ENCODE measurements at places on chromosomes 12 and 14.

DNA sequence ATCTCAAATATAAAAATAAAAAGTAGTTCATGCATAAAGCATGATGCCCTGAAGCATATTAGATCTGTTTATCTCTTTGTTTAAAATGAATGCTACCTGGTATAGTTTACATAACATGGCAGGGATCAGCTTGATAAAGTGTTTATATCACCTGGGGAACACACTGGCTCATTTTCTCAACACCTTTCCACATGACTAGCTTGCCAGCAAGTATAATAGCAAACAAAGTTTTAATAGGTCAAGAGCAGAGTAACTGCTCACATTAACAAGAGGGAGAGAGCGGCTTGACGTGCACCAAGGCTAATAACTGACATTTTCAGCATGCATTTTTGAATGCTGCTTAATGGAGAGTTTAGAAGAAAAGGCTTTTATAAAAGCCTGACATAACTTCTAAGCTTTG lies 246.4 kb downstream of the EGLN3 start:
- no peak for DNase-seq

GRCh38 chr12:122563361-122563760 lies 36.3 kb downstream of the KNTC1 start:
- no peak for DNase-seq

- DNase-seq, result peak; percentile 84
Observed at GRCh38 chr12:47837190-47838171, 17.8 kb upstream of the HDAC7 start.

- DNase-seq, result no peak
Observed at GRCh38 chr14:51020024-51020710, 74.7 kb downstream of the TRIM9 start.

DNA sequence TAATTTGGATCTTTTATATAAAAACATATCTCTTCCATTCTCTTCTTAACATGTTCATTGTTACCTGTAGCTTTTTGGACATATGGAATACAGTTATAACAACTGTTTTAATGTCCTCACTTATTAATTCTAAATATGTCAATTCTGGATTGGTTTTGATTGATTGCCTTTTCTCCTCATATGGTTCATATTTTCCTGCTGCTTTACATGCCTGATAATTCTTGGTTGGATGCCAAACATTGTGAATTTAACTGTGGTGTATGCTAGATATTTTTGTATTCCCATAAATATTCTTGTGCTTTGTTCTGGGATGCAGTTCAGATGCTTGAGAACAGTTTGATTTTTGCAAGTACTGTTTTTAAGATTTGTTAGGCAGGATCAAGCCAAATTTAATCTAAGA lies 10.8 kb downstream of the C14orf132 start:
- DNase-seq, result no peak

DNA sequence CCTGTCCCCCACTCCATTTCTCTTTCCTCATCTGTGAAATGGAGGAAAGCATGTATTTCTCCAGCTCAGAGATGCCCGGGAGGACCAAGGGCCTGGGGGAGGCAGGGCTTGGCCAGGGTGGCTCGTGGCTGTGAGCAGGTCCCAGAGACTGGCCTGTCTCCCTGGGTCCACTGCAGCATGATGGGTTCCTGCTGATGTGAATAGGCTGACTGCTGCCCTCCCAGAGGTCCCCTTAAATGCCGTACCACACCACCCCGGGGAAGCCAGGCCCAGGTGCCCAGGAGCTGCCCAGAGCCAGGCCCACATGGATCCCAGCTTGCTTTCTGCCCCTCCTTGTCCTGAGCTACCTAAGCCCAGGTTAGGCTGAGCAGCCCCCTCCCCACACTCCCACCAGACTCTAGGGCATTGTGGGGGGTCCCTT lies 158.2 kb upstream of the C14orf180 start:
- DNase-seq, result no peak

DNA sequence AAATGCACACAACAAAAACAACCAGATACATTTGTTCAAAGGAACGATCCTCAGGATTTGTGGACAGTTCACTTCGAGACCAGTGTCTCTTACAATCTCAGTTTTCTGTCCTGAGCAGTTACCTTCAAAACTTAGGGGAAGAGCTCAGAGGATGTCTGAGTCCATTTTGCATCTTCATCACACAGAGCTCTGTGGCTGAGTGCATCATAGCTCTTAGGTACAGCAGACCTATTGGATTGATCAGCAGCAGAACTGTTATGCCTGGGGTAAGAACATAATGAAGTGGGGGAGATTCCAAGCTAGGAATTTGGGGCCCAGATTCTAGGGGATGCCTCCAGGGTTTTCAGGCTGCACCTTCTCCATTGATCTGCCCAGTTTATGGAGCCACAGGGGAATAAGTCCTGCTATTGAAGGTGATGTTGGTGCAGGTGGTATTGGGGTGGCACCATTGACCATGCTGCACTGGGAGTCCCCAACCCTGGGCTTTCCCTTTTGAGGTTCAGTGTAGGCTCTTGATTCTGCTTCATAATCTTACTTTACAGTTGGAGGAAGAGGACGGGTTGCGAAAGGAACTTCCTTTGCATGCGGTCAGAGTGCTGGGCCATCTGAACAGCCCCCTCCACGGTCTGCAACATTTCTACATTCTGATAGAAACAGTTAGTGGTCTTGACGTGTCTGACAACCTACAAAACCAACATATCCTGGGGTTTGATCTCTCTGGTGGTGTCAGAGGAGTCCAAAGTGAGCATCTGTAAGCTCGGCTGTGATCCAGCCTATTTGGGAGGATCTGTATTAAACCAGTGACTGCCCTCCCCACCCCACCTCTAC lies 112.8 kb downstream of the CHST11 start:
- peak; percentile 20 for DNase-seq

- DNase-seq, result no peak
Observed at GRCh38 chr12:47774663-47775062, 1.6 kb downstream of the SLC48A1 start.

DNA sequence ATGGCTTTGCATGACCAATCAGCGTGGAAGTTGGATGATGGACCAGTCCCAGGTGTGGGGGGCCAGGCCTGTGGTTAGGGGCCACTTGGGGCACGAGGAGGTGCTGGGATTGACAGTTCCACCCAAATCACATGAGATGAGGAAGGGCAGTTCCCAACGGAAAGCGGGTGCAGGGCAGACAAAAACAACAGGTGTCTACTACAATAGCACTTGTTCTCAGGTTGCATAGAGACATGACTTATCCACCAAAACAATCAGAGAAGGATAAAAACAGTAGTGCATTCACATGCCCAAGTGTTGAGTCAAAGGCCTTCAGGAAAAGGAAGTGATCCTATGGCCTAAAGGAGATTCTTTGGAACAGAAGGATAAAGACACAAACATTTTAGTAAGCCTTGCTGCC lies 14.6 kb upstream of the EIF2B2 start:
- DNase-seq, result no peak

DNA sequence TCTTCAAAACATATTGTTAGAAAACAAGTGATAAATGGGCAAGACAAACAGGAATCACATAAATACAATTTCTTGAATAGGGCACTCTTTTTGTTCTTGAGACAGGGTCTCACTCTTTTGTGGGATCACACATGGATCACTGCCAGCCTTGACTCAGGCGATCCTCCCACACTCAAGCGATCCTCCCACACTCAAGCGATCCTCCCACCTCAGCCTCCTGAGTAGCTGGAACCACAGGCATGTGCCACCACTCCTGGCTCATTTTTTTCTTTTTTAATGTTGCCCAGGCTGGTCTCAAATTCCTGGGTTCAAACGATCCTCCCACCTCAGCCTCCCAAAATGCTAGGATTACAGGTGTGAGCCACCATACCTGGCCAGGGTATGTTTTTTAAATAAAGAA lies 57.4 kb downstream of the ATP2B1 start:
- no peak for DNase-seq

DNA sequence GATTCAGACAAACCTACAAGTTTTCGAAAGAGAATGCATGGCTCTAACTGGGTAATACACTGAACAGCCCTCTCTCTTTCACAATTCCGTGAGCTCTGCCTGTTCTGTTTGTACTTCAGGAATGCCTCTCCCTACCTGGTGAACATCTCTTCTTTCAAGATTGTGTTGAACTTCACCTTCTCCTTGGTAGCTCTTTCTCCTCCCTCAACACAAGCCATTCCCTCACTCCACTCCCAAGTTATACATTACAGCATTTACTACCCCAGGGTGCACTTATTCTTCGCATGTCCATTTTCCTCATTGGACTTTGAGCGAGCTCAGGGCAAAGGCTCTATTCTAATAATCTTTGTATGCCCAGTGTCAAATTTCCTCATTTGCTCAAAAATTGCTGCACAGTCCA lies 28.3 kb downstream of the NRDE2 start:
- no peak for DNase-seq

DNA sequence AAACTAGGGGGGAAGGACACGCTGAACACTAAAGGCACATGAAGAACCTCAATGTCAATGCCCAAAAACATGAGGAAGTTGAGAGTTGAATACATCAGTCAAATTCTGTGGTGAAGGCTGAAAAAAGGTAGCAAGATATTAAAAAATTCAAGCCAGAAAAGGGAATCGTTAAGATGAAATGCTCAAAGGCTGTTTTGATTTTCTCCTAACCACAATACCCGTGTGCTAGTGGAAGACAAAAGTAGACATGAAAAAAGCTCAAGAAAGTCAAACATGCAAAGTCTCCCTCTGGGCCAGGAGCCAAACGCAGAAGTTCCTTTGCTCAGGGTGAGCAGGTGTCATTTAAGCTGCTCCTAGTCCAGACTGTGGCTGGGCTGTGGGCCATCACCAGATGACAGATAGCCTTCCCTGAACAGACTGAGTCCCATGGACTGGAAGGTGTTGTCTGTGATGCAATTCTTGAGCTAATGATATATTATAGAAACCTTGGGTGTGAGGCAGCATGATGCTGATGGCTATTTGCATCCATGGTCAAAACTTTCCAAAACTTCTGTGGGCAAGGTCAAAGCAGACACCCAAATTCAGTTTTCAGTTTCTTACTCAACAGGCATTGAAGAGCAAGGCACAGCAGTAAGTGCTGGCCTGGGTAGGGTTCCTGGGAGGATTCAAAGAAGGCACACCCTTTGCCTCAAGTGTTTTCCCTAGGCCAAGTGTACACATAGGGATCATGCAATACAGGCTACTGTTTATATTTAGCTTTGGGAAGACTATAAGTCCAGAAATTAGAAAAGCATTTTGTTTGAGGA lies 81.6 kb downstream of the MYRFL start:
- no peak for DNase-seq

GRCh38 chr12:82359115-82359478 lies 768 bp downstream of the METTL25 start:
- no peak for DNase-seq

DNA sequence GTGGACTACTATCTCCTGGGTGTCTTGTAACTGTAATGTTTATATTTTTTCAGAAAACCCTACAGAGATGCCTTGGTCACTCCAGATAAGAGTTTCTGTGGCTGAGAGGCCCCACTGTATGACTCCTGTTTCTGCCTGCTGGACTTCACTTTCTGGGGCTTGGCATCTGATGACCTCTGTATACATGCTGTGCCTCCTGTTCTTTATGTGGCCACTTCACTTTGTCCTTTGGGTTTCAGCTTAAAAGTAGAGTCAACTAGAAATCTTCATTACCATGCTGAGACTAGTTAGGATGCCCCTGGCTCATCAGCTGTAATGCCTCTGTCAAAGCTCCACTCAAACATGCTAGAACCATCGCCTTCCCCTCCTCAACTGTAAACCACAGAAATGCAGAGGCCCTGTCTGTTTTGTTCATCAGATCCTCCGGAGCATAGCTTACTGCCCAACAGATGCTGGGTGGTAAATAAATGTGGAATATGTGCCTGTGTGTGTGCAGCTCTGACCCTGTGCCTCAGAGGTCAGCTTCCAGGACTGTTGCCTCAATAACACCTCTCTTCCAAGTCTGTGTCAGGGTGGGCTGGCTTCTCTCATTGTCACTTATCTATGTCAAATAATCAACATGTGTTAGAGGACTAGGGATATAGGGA lies 25.5 kb downstream of the ZNF664 start:
- DNase-seq, result no peak

DNA sequence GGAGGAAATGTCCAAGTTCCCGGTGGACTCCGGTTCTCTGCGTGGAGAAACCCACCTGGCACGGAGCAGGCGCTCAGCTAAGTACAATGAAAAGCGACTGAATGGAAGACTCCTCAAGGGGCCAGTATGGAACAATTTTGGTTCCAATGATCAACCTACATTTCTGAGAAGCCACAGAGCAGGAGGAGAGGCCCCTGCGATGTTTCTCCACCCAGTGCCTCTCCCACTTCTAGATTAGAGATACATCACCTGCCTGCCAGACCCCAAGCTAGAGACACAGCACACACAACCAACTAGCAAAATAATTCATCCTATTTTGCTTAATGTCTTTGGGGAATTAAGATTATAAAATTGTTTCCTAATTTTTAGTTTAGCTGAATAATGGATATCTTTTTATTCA lies 38.8 kb downstream of the ATG14 start:
- no peak for DNase-seq

DNA sequence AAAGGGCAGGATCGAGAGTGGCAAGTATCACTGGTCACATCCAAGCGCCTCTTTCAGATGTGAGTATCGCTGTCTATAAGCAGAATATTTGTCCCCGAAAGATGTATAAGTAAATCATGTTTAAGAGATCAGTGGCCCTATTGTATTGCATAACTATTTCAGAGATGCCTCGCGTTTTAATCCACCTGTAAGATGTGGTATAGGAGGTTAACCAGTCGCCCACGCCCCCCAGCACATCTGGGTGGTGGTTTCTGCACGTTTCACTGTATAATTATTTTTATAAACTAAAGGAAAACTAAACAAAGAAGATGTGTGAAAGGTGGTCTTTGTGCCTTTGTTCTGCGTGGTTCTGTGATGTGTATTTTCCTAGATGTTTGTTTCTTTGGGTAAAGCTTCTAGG lies 28.9 kb downstream of the RIMBP2 start:
- no peak for DNase-seq

DNA sequence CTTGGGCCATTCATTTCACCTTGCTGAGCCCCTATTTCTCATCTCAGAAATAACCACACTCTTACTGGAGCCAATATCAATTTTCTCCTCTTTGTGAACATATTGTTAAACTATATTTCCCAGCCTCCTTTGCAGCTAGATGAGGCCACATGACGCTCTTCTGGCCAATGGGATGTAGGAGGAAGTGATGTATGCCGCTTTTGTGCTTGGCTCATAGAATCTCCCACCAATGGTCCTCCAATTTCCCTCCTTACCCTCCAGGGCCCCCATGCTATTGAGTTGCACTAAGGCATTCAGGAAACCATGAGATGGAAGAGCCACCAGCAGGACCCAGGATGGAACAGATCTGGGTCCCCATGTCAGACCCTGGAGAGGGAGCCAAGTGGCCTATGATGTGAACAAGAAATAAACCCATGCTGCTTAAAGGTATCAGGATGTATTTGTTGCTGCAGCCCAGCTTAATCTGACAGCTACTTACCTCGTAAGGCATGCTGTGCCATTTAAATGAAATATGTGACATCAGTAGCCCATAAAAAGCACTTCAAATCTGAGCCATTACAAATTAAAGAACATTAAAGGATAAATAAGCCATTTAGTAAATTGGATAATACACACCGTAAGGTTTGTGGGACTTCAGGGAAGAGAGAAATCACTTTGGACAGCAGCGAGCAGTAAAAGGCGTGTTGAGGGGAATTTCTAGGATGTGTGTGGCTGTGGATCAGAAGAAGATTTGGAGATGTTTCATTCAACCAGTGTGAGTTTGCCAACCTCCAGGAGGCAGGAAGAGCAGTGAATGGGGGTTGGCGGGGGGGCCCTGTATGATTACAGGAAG lies 24.4 kb upstream of the BDKRB2 start:
- DNase-seq, result no peak

All from testis (tissue), 5 donors.